ENCODE measurements at places on chromosomes 3 and 15. TPM values are rescaled to one million over a fixed set of nuclear protein-coding genes. Genes with fewer than 3 reads are reported as not detected.
A peak's percentile ranks its signal among the peaks of the same experiment; 100 is the strongest.

The PXYLP1 gene
- total RNA-seq, result 14.5 TPM

The CAV3 gene
- total RNA-seq, result 16.7 TPM

The CRYBG3 gene
- total RNA-seq, result 18.6 TPM

The CKMT1A gene
- total RNA-seq, result 3.3 TPM

The GASK1A gene
- total RNA-seq, result 2.1 TPM

The HESX1 gene
- total RNA-seq, result 0.75 TPM

The ABHD10 gene
- total RNA-seq, result 15.3 TPM

The CPLX3 gene
- 10.8 TPM for total RNA-seq

The TICRR gene
- not detected for total RNA-seq

The LXN gene
- 20.5 TPM for total RNA-seq

The ACVR2B gene
- total RNA-seq, result 6.0 TPM

The CASR gene
- not detected for total RNA-seq

The XIRP1 gene
- total RNA-seq, result 319 TPM

The CDCP1 gene
- total RNA-seq, result 0.48 TPM

The DPPA2 gene
- not detected for total RNA-seq

GRCh38 chr15:37015035-37015434, 85.3 kb downstream of the MEIS2 start:
- peaks cover 29% of the 10 kb centered on the region for H3K4me1 ChIP-seq
- H3K27me3 ChIP-seq, result no peaks in the 10 kb centered on the region
- H3K27ac ChIP-seq, result peak overlapping the region; percentile 9
- H3K36me3 ChIP-seq, result no peaks in the 10 kb centered on the region

- H3K4me1 ChIP-seq, result no peaks in the 10 kb centered on the region
- no peaks in the 10 kb centered on the region for H3K36me3 ChIP-seq
- no peaks in the 10 kb centered on the region for H3K27me3 ChIP-seq
- H3K27ac ChIP-seq, result no peak overlapping the region
- no peak for DNase-seq
Observed at GRCh38 chr15:75025107-75025506, 1.7 kb downstream of the PPCDC start.

DNA sequence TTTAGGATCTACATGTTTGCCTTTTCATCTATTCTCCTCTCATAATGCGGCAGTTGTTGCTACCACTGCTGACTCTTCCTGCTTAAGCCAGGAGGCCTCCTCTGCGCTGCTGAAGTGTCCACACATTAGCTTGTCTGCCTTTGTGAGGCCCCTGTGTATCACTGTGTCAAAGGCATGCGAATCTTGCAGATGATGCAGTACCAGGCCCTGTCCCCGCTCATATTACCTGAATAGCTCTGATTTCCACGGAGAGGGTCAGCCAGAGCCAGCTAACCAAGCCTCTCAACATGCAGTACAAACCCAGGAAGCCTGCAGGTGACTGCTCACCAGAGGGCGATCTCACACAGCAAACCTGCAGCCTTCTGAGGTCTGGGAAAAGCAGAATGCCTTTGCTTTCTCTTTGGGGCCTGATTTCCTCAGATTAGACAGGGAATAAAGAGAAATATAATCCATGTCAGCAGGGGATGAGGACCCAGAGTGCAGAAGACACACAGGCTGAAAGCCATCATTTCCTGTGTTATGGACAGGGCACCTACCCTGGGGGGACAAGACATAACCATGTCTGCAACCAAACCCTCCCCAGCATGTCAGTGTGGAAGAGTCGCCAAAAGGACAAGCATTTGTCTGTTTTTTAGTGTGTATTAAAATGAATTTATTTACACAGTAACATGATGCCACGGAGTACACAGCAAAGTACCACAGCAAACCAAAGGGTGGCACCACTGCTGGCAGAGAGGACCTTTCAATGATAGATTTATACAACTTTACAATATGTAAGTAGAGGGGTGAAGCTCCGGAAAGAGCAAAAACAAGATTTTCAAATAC, 36.8 kb upstream of the TSPAN3 start:
- no peaks in the 10 kb centered on the region for H3K36me3 ChIP-seq
- no peak overlapping the region for H3K4me3 ChIP-seq
- peaks cover 37% of the 10 kb centered on the region for H3K4me1 ChIP-seq
- peak; percentile 63 for DNase-seq
- H3K27me3 ChIP-seq, result no peaks in the 10 kb centered on the region

GRCh38 chr3:11436775-11437174, 164.6 kb downstream of the ATG7 start:
- no peaks in the 10 kb centered on the region for H3K36me3 ChIP-seq
- H3K27ac ChIP-seq, result no peak overlapping the region
- H3K4me1 ChIP-seq, result peaks cover 20% of the 10 kb centered on the region
- no peaks in the 10 kb centered on the region for H3K27me3 ChIP-seq
- no peak overlapping the region for H3K4me3 ChIP-seq
- no peak for DNase-seq

GRCh38 chr3:71554649-71555048, 28.9 kb downstream of the FOXP1 start:
- H3K36me3 ChIP-seq, result no peaks in the 10 kb centered on the region
- no peaks in the 10 kb centered on the region for H3K4me1 ChIP-seq
- DNase-seq, result no peak
- H3K4me3 ChIP-seq, result no peak overlapping the region

- no peak for DNase-seq
- no peaks in the 10 kb centered on the region for H3K27me3 ChIP-seq
- peak overlapping the region; percentile 91 for H3K27ac ChIP-seq
- peak overlapping the region; percentile 77 for H3K4me3 ChIP-seq
Observed at GRCh38 chr15:64045774-64046420, 388 bp downstream of the DAPK2 start.

GRCh38 chr3:52144796-52145735, 9.2 kb downstream of the POC1A start:
- DNase-seq, result no peak
- H3K27me3 ChIP-seq, result no peaks in the 10 kb centered on the region
- no peaks in the 10 kb centered on the region for H3K36me3 ChIP-seq

DNA sequence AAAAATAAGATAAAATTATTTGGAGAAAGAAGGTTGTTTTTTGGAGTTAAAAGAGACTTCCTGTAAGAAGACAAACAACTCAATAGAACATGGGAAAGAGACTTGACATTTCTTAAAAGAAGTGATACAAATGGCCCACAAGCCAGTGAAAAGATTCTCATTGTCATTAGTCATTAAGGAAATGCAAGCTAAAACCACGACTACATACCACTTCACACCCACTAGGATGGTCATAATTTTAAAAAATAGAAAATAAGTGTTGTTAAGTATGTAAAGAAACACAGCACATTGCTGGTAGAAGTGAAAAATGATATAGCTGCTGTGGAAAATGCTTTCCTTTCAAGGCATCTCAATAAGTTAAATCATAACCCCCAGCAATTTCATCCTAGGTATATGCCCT, 44.4 kb upstream of the GK5 start:
- no peaks in the 10 kb centered on the region for H3K36me3 ChIP-seq
- no peaks in the 10 kb centered on the region for H3K4me1 ChIP-seq
- no peaks in the 10 kb centered on the region for H3K27me3 ChIP-seq
- no peak for DNase-seq

GRCh38 chr3:195352895-195353488, 82.0 kb upstream of the XXYLT1 start:
- no peak for DNase-seq
- no peaks in the 10 kb centered on the region for H3K27me3 ChIP-seq
- H3K27ac ChIP-seq, result no peak overlapping the region
- H3K4me1 ChIP-seq, result no peaks in the 10 kb centered on the region
- no peak overlapping the region for H3K4me3 ChIP-seq

GRCh38 chr15:40441565-40442531, 1.1 kb downstream of the BAHD1 start:
- DNase-seq, result no peak
- H3K4me1 ChIP-seq, result no peaks in the 10 kb centered on the region
- H3K27me3 ChIP-seq, result no peaks in the 10 kb centered on the region
- peak overlapping the region; percentile 87 for H3K27ac ChIP-seq

DNA sequence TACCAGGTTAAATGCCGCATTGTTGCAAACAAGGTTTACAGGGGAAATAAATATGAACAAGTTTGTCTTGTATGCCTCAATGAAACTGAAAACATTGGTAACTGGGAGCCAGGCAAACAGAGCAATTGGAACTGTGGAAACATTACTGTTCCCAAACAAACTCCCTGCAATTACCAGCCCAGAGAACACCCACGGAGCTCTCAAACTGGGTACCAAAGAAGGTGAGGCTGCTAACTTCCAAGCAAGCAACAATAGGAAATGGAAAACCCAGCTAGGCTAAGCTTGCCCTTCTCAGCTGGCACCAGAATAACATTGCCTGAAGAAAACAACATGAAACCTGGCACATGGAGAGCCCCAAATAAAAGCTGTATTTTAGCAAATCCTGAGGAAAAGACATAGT, 218.9 kb upstream of the THRB start:
- no peak overlapping the region for H3K4me3 ChIP-seq
- no peaks in the 10 kb centered on the region for H3K36me3 ChIP-seq
- H3K4me1 ChIP-seq, result no peaks in the 10 kb centered on the region
- DNase-seq, result no peak
- no peaks in the 10 kb centered on the region for H3K27me3 ChIP-seq

DNA sequence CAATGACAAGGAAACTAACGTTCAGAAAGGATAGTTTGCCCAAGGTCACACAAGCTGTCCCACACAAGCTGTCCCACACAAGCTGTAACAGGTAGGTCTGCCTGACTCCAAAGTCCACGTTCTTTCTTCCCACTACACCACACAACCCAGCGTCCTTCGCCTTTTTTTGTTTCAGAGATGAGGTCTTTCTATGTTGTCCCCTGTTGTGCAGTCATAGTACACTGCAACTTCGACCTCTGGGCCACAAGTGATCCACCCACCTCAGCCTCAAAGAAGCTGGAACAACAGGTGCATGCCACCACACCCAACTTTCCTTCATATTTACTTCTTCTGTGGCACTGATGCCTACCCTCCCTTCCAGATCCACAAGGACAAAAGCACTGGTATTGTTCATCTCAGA, 21.4 kb downstream of the MB21D2 start:
- no peaks in the 10 kb centered on the region for H3K4me1 ChIP-seq
- H3K36me3 ChIP-seq, result no peaks in the 10 kb centered on the region
- no peaks in the 10 kb centered on the region for H3K27me3 ChIP-seq
- no peak for DNase-seq
- no peak overlapping the region for H3K27ac ChIP-seq
- H3K4me3 ChIP-seq, result no peak overlapping the region

DNA sequence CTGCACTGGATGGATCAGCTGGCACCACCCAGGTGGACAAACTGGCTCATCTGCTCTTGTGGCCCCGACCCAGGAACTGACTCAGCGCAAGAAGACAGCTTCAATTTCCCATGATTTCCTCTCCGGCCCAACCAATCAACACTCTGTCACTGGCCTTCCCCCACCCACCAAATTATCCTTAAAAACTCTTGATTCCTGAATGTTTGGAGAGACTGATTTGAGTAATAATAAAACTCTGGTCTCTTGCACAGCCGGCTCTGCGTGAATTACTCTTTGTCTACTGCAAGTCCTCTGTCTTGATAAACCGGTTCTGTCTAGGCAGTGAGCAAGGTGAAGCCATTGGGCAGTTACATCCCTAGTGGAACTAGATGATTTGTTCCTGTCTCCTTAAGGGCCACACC, 16.1 kb downstream of the BDH1 start:
- no peak for DNase-seq
- no peak overlapping the region for H3K27ac ChIP-seq
- H3K27me3 ChIP-seq, result no peaks in the 10 kb centered on the region
- no peaks in the 10 kb centered on the region for H3K4me1 ChIP-seq
- no peaks in the 10 kb centered on the region for H3K36me3 ChIP-seq

DNA sequence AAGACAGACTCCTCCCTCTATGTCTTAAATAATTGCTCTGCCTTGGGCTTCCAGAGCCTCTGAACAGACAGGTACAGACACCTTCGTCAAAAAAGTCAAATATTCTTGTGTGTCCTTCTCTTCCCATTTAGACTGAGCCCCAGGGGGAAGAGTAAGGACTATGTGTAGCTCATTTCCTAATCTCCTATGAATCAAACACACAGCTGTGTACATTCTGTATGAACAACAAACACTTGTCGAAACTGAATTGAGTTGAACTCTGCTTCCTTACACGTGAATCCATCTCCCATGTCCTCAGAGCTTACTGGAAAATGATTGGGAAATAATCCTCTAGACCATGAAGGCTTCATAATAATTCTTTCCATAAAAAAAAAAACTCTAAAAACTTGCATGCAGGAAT, 80.8 kb downstream of the MOBP start:
- H3K27me3 ChIP-seq, result no peaks in the 10 kb centered on the region
- no peak for DNase-seq
- no peaks in the 10 kb centered on the region for H3K4me1 ChIP-seq
- no peaks in the 10 kb centered on the region for H3K36me3 ChIP-seq
- no peak overlapping the region for H3K27ac ChIP-seq

GRCh38 chr3:77325702-77326101, 285.8 kb downstream of the ROBO2 start:
- no peak overlapping the region for H3K4me3 ChIP-seq
- H3K27ac ChIP-seq, result no peak overlapping the region

DNA sequence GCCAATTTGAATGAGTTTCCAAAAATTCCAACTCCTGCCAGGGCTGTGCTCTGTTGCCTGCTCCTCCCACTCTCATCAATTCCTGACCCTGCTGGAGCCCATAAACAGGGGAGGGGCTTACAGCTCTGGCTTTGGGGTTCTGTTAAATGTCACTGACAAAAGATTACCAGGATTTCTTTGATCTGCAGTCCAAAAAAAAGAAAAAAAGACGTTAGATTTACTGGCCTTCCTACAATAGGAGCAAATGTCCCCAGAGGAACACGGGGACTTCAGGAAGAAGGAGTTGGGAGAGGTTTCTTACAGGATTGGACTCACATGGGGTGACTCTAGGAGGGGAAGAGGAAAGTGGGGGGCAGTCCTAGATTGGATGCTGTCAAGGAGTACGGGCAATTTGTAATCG, 84.3 kb upstream of the RNF7 start:
- no peaks in the 10 kb centered on the region for H3K27me3 ChIP-seq
- H3K36me3 ChIP-seq, result no peaks in the 10 kb centered on the region
- no peak overlapping the region for H3K4me3 ChIP-seq

DNA sequence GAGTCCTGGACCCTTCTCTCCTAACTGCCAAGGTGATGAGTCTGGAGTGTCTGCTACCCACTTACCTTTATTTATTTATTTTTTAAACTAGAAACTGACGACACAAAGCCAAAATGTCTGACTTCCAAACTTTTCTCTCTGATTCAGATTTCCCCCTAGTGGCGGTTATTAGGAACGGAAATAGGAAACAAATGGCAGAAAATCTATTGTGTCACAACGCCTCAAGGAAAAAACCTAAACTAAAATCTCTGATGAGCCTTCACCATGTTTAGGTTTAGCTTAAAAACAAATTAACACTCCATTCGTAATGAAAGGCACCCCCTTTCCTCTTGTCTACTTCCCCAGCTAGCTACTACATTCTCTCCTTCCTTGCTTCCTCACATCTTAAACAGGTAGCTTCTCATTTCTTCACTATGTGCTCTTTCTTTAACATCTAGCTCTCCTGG, 94.0 kb upstream of the MEX3B start:
- H3K36me3 ChIP-seq, result peaks cover 18% of the 10 kb centered on the region
- H3K4me3 ChIP-seq, result no peak overlapping the region
- H3K27me3 ChIP-seq, result no peaks in the 10 kb centered on the region
- DNase-seq, result no peak
- H3K27ac ChIP-seq, result no peak overlapping the region

- DNase-seq, result peak; percentile 61
- H3K4me1 ChIP-seq, result peaks cover 73% of the 10 kb centered on the region
- peak overlapping the region; percentile 96 for H3K27ac ChIP-seq
- peak overlapping the region; percentile 90 for H3K4me3 ChIP-seq
Observed at GRCh38 chr3:9397906-9398699, 688 bp downstream of the SETD5 start.

GRCh38 chr15:82303956-82304777, 41.5 kb downstream of the SAXO2 start:
- DNase-seq, result peak; percentile 34
- H3K27me3 ChIP-seq, result no peaks in the 10 kb centered on the region

Data from right atrium auricular region (tissue), 2 donors.